ENCODE measurements at places on chromosomes 3 and 15. TPM values are rescaled to one million over a fixed set of nuclear protein-coding genes. Genes with fewer than 3 reads are reported as not detected.

DNA sequence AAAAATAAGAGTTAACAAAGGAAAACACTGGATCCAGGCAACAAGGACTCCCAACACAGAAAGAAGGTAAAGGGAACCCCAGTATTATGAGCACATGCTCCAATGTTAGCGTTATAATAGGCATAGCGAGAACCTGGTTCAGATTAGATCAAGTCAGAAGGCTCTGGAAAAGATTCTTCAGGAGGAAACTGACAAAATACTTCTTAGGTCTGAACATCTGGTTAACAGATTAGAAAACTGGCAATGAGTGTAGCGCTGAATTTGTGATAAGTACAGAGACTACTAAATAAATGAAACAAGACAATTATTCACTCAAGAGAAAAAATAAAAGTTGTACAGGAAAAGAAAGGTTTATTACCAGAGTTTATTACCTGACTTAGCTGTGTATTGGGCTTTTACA lies 146.1 kb downstream of the DPH6 start:
- H3K27ac ChIP-seq = no peak overlapping the region
- H3K4me1 ChIP-seq = no peaks in the 10 kb centered on the region
- no peak overlapping the region for H3K4me3 ChIP-seq
- no peak for DNase-seq
- H3K27me3 ChIP-seq = no peaks in the 10 kb centered on the region
- peaks cover 16% of the 10 kb centered on the region for H3K36me3 ChIP-seq

DNA sequence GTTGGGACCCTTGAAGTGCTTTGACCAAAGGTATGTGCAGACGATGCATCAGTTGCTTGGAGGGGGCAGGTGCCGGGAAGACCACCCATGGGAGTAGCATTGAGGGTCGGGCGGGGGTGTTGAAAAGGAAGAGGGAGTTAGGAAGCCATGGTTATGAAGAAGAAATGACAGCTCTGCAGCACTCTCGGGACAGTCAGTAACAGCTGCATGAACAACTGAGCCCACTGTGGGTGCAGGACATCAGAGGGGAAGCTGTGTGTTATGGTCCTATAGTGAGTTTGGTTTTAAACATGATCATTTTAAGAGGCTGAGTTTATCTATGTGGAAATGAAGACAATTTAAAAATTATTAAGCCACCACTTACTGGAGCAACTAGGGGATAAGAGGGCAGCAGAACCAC lies 17.6 kb downstream of the ST8SIA2 start:
- DNase-seq = no peak
- H3K27ac ChIP-seq = no peak overlapping the region
- H3K27me3 ChIP-seq = peaks cover 12% of the 10 kb centered on the region
- H3K4me1 ChIP-seq = peaks cover 26% of the 10 kb centered on the region
- no peak overlapping the region for H3K4me3 ChIP-seq
- no peaks in the 10 kb centered on the region for H3K36me3 ChIP-seq

DNA sequence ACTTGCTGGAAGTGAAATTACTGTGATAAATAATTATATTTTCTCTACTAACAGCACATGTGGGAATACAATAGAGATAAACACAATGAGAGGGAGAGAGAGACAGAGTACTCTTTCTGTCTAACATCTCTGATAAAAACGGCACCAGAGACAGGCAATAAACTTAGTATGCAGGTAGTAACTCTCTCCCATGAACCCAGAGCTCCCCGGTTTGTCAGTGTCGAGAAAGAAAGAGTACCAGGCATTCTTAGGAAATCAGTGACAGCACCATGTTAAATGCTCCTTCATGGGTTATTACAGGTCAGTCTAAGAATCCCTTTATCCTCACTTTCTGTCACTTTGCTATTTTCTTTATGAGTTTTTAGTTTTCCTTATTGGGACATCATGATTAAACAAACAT lies 110.7 kb upstream of the EPHA3 start:
- H3K36me3 ChIP-seq = no peaks in the 10 kb centered on the region
- no peaks in the 10 kb centered on the region for H3K27me3 ChIP-seq
- peak overlapping the region; percentile 11 for H3K27ac ChIP-seq
- no peak for DNase-seq
- peaks cover 19% of the 10 kb centered on the region for H3K4me1 ChIP-seq
- H3K4me3 ChIP-seq = no peak overlapping the region

- DNase-seq = no peak
- H3K36me3 ChIP-seq = no peaks in the 10 kb centered on the region
Observed at GRCh38 chr15:101470548-101471239, 18.8 kb downstream of the PCSK6 start.

- peaks cover 1% of the 10 kb centered on the region for H3K4me1 ChIP-seq
- no peaks in the 10 kb centered on the region for H3K27me3 ChIP-seq
- no peak overlapping the region for H3K4me3 ChIP-seq
- peaks cover 4% of the 10 kb centered on the region for H3K36me3 ChIP-seq
Observed at GRCh38 chr3:113136071-113136470, 75.3 kb upstream of the BOC start.

The LSMEM2 gene
- 0.38 TPM for total RNA-seq

GRCh38 chr3:159739969-159740368 lies 248.7 kb upstream of the IL12A start:
- H3K36me3 ChIP-seq = peaks cover 13% of the 10 kb centered on the region

DNA sequence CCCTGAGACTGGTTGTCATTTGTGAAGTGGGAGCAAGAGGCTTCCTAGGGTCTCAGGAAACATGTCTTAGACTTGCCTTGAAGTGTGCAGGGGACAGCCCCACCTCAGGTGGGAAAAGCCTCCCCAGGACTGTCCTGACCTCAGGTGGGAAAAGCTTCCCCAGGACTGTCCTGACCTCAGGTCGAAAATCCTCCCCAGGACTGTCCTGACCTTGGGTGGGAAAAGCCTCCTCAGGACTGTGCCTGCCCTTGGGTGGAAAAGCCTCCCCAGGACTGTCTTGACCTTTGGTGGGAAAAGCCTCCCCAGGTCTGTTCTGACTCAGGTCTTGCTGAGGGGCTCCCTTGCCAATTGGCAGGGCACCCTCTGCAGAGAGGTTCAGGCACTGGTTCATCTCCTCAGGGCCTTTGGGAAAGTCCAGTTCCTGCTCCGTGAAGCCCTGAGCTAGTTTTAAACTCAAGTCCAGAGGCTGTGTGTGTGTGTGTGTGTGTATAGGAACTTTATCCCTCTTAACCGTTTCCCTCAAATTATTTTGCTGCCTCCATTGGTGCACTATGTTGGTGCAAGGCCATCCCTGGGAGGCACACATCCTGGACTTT lies 64.7 kb downstream of the WNT7A start:
- no peak overlapping the region for H3K27ac ChIP-seq
- H3K4me3 ChIP-seq = no peak overlapping the region
- H3K36me3 ChIP-seq = peaks cover 15% of the 10 kb centered on the region
- DNase-seq = no peak
